ENCODE measurements at places on chromosomes 6 and 20.

DNA sequence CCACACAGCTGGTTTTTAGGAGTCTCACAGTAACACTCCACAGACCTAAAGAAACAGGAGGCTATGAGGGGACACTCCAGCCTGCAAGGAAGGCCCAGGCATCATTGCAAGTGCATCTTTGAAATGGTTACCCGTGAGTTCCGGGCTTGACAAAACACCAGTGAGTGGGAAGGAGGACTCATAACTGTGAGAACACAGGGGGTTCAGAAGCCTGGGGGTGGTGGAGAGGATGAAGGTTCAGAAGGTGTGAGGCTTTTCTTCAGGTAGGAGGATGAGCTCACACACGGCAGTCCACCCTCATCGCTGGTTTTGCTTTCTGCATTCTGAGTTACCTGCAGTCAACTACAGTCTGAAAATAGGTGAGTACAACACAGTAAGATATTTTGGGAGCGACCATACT lies 39.9 kb downstream of the MAP7 start:
- no peak for DNase-seq

GRCh38 chr20:62824476-62825332 lies 7.9 kb downstream of the COL9A3 start:
- DNase-seq = peak; percentile 64

GRCh38 chr6:34349211-34349610 lies 43.3 kb downstream of the NUDT3 start:
- DNase-seq = no peak

- no peak for DNase-seq
These were observed 10.5 kb downstream of the MANBAL start for GRCh38 chr20:37299718-37300528.
